ENCODE measurements at places on chromosomes 1 and 21. TPM values are rescaled to one million over a fixed set of nuclear protein-coding genes. Genes with fewer than 3 reads are reported as not detected.

The TNFSF4 gene
- total RNA-seq: 6.9 TPM

The C1QA gene
- total RNA-seq: not detected

The RAB3B gene
- 0.02 TPM for total RNA-seq

The TGFBR3 gene
- total RNA-seq: 0.60 TPM

The DDR2 gene
- total RNA-seq: 0.27 TPM

The ZMYND12 gene
- total RNA-seq: 0.56 TPM

The NECTIN4 gene
- total RNA-seq: not detected

The OR14K1 gene
- total RNA-seq: not detected

The GFI1 gene
- 1.2 TPM for total RNA-seq

The SCP2 gene
- 67.2 TPM for total RNA-seq

The SPAG17 gene
- total RNA-seq: not detected

The ZNF648 gene
- not detected for total RNA-seq

The DENND1B gene
- total RNA-seq: 19.2 TPM

The PEAR1 gene
- not detected for total RNA-seq

The AADACL4 gene
- not detected for total RNA-seq

GRCh38 chr1:212944229-212944901 lies 6.0 kb upstream of the VASH2 start:
- DNase-seq: no peak

GRCh38 chr1:52348704-52349300 lies 17.2 kb downstream of the CC2D1B start:
- DNase-seq: no peak
- H3K4me1 ChIP-seq: no peaks in the 10 kb centered on the region
- peak overlapping the region; percentile 41 for H3K27ac ChIP-seq

DNA sequence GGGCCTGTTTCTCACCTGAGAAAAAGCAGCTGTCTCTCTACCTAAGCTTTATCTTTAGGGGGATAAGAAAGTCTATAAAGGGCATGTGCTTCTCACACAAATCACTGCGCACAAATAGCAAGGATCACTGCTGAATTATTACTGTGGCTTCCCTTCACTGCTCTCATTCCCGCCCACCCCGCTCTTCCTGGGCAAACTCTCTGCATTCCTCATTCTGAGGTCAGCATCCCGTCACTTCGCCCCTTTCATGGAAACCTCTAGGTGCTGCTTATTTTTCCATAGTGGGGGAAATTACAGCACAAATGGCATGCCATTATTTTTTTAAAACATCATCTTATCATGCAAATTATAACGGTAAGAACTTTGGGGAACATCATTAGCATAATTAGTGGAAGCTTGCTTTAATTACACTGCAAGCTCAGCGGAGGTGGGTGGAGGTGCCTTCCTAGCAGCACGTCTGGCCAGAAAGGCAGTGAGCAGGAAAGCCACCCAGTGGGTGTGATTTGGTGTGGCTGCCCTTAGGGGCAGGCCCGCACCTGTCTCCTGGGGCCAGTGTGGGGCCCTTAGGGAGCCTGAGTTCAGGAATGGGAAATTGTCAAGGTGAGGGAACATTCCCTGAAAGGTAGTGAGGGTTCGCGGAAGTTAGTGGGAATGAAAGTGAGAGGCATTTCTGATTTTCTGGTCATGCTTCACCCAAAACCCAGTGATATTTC lies 105.9 kb downstream of the LAMC2 start:
- peaks cover 10% of the 10 kb centered on the region for H3K27me3 ChIP-seq
- H3K4me3 ChIP-seq: no peak overlapping the region
- no peaks in the 10 kb centered on the region for H3K36me3 ChIP-seq
- H3K27ac ChIP-seq: no peak overlapping the region

DNA sequence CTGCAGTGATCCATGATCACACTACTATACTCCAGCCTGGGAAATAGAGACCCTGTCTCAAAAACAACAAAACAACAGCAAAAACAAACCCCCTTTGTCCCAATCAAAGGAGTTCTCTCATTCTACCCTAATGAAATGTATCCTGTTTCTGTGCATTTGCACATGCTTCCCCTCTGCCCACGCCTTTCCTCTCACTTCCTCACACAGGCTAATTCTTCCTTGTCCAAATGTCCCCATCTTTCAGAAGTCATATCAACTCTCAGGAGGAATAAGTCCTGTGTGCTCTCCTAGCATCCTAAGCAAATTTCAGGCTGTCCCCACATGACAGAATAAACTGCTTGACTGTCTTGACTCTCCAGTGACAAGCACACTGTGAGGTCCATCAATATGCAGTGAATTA lies 8.1 kb upstream of the ATP1B1 start:
- H3K27ac ChIP-seq: no peak overlapping the region
- H3K4me3 ChIP-seq: no peak overlapping the region
- H3K36me3 ChIP-seq: no peaks in the 10 kb centered on the region
- DNase-seq: no peak

DNA sequence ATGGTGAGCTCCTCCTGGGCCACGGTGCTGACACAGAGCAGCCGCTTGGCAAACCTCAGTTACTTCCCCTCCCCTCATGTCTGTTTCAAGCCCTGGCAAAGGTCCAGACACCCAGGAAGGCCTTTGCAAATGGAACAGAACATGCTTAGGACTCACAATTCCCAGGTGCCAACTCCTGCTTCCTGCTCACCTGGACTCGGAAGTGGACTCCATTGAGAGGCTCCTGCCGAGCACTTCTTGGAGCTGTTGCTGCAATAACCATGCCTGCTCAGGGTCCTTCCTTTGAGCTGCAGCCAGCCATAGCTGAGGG lies 10.7 kb downstream of the DCST2 start:
- H3K36me3 ChIP-seq: peaks cover 1% of the 10 kb centered on the region
- H3K4me3 ChIP-seq: no peak overlapping the region
- DNase-seq: no peak
- no peaks in the 10 kb centered on the region for H3K27me3 ChIP-seq
- peaks cover 25% of the 10 kb centered on the region for H3K4me1 ChIP-seq
- no peak overlapping the region for H3K27ac ChIP-seq

- no peaks in the 10 kb centered on the region for H3K27me3 ChIP-seq
- H3K36me3 ChIP-seq: peaks cover 21% of the 10 kb centered on the region
- H3K4me1 ChIP-seq: peaks cover 61% of the 10 kb centered on the region
- DNase-seq: peak; percentile 21
- H3K27ac ChIP-seq: peak overlapping the region; percentile 91
Observed at GRCh38 chr1:113930499-113931161, 1.5 kb downstream of the HIPK1 start.

DNA sequence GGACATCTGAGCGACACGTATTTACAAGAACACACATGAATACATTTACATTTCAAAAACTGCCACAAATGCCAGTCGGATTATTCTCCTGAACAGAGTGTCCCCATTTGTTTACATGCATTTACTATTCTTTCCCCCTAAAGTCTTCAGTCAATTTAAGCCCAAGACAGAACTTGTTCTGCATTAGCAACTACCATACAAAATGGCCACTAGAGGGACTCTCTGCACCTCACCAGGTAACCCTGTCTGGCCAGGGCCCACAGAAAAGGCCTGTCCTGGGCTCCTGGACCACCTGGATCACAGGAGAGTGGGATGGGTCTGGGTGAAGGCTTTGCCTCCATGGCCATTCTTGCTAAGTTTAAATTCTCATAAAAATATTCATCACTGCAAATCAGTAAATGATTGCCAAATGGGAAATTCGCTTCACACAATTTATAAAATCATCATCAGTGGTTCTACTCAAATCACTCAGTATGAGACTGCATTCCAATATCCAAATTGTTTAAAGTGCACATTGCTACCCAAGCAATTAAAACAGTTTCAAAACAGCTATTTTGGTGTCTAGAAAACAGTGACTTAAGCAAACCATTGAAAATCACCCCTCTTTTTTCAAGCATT lies 12.5 kb upstream of the GUCA2A start:
- no peaks in the 10 kb centered on the region for H3K4me1 ChIP-seq
- DNase-seq: no peak
- no peak overlapping the region for H3K27ac ChIP-seq

GRCh38 chr1:192737306-192737705 lies 71.5 kb upstream of the RGS2 start:
- peaks cover 3% of the 10 kb centered on the region for H3K27me3 ChIP-seq
- DNase-seq: no peak
- H3K36me3 ChIP-seq: no peaks in the 10 kb centered on the region
- H3K4me3 ChIP-seq: no peak overlapping the region

- no peak overlapping the region for H3K4me3 ChIP-seq
- H3K4me1 ChIP-seq: no peaks in the 10 kb centered on the region
- DNase-seq: no peak
Observed at GRCh38 chr21:32403201-32403777, 9.2 kb upstream of the EVA1C start.

GRCh38 chr21:34889676-34890469 lies 159.2 kb downstream of the RUNX1 start:
- H3K4me3 ChIP-seq: peak overlapping the region; percentile 91
- DNase-seq: peak; percentile 85
- peak overlapping the region; percentile 94 for H3K27ac ChIP-seq
- peaks cover 1% of the 10 kb centered on the region for H3K27me3 ChIP-seq
- H3K4me1 ChIP-seq: peaks cover 49% of the 10 kb centered on the region
- H3K36me3 ChIP-seq: peaks cover 16% of the 10 kb centered on the region

GRCh38 chr21:26920055-26920454 lies 46.8 kb downstream of the ADAMTS5 start:
- no peak overlapping the region for H3K27ac ChIP-seq
- no peak overlapping the region for H3K4me3 ChIP-seq
- no peaks in the 10 kb centered on the region for H3K27me3 ChIP-seq

GRCh38 chr1:159868766-159869165 lies 6.3 kb upstream of the VSIG8 start:
- H3K27me3 ChIP-seq: peaks cover 5% of the 10 kb centered on the region
- H3K4me1 ChIP-seq: no peaks in the 10 kb centered on the region
- H3K4me3 ChIP-seq: no peak overlapping the region
- DNase-seq: no peak

GRCh38 chr1:7501084-7501491 lies 270.0 kb upstream of the VAMP3 start:
- no peak for DNase-seq
- H3K27me3 ChIP-seq: no peaks in the 10 kb centered on the region
- no peak overlapping the region for H3K4me3 ChIP-seq
- H3K4me1 ChIP-seq: no peaks in the 10 kb centered on the region

DNA sequence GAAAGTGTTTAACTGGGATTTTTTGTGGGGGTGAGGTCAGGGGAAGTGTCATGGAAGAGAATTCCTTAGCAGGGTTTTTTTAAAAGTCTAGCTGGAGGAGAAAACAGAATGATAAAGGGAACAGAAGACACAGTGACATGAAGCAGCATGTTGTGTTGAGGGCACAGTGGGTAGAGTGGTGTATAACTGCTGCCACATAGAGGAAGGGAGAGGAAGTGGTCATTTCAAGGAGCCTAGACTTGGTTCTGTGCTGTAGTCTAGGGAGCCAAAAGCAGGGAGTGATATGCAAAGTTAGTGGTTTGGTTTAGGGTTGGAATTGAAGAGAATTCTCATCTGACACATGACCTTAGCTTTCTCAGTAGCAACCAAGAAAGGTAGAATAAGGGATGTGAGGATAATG lies 10.2 kb downstream of the EEIG2 start:
- H3K27ac ChIP-seq: no peak overlapping the region
- no peak overlapping the region for H3K4me3 ChIP-seq
- no peaks in the 10 kb centered on the region for H3K36me3 ChIP-seq
- DNase-seq: no peak
- H3K27me3 ChIP-seq: no peaks in the 10 kb centered on the region

DNA sequence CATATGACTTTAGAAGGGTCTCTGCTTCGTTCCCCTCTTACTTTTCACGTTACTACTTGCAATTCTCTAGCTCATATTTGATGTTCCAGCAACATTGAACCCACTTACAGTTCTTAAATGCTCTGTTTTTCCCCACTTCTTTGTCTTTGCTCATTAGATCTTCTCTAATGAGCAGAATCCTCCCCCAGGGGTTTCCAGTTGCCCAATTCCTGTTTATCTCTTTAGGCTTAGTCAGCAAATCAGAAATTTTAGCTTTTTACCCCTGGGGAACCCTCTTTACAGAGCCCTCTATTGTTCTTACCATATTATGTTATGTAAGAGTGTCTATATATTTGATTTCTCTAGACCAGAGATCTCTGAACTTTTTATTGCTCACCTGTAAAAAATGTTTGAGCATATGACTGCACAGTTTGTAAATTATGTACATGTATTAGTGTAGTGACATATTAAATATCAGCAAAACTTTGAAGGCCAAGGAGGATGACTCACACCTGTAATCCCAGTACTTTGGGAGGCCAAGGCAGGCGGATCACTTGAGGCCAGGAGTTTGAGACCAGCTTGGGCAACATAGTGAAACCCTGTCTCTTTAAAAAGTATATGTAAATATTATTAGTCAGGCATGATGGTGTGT lies 71.4 kb downstream of the FNBP1L start:
- H3K27ac ChIP-seq: no peak overlapping the region
- peaks cover 2% of the 10 kb centered on the region for H3K36me3 ChIP-seq
- no peaks in the 10 kb centered on the region for H3K4me1 ChIP-seq

- no peaks in the 10 kb centered on the region for H3K36me3 ChIP-seq
- H3K27ac ChIP-seq: no peak overlapping the region
- peaks cover 17% of the 10 kb centered on the region for H3K4me1 ChIP-seq
Observed at GRCh38 chr1:27016376-27016775, 3.7 kb upstream of the TENT5B start.

DNA sequence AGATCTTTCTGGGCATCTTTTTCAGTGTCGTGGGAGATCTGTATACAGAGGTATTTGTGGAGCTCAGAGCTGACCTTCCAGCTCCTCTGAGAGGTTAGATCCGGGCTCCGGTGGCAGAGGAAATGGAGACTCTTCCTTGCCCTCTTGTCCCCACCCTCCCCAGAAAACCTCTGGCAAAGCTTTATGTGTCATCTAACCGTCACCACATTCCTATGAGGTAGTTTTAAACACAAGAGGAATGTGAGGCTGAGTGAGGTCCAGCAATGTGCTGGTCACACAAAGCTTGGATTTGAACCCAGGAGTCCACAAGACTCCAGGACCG lies 1.2 kb downstream of the CD160 start:
- no peak overlapping the region for H3K27ac ChIP-seq
- peaks cover 12% of the 10 kb centered on the region for H3K4me1 ChIP-seq
- no peak for DNase-seq
- H3K4me3 ChIP-seq: no peak overlapping the region
- no peaks in the 10 kb centered on the region for H3K36me3 ChIP-seq

DNA sequence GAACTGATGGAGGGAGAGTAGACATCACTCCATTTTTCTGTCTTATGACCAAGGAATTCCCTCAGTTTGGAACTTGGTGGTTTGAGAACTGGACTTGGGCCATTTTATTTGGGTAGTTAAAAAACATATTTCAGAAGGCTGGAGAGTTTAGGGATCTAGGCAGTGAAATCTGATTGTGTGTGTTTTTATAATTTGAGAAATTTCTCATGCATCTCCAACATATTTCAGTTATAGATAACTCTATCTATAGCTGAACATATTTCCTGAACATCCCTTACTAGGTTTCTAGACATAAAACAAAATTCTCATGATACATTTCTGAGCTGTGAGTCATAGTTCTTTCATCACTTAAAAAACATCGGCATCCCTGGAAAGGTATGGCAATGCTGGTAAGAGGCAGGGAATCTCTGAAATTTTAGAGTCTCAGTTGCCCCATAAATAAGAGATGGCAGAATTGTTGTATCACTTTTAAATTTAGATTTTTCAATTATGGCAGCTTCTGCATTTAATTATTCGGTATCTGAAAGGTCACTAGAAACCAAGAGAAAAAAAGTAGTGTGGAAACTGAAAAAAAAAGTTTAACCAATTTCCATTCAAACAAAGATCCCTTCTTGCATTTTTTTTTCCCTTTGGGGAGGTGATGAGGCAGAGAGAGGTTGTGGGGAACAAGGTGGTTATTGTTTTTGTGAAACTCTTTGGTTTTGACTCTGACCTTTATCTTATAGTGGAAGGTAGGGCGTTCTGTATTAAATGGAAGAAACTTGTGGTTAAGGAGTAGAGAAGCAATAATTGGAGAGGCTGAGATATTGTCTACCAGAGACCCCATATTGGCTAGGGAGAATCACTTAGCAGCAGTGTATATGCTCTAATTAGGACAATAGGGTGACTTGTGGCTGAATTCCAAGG lies 102.9 kb downstream of the FASLG start:
- no peaks in the 10 kb centered on the region for H3K36me3 ChIP-seq
- no peak overlapping the region for H3K27ac ChIP-seq
- H3K27me3 ChIP-seq: no peaks in the 10 kb centered on the region
- DNase-seq: no peak
- H3K4me3 ChIP-seq: no peak overlapping the region

Measured in activated B cell treated with CpG ODN at 0.5 μM for 24 hours (primary cell).